ENCODE measurements at places on chromosomes 1 and 21.

DNA sequence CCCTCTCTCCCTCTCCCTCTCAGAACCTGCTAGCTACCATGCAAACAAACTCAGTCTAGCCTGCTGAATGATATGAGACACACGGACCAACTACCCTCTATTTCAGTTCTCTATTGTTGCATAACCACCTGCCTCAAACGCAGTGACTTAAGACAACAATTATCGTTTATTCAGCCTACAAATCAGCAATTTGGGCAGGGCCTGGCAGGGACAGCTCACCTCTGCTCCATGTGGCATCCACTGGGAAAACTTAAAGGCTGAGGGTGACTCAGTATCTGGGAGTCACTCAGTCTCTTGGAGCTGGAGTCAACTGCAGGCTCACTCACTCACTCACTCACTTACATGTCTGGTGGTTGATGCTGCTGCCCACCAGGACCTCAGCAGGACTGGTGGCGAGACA lies 121.3 kb downstream of the SEC16B start:
- no peak for DNase-seq

GRCh38 chr1:202228484-202229122 lies 35.0 kb downstream of the LGR6 start:
- DNase-seq, result no peak

DNA sequence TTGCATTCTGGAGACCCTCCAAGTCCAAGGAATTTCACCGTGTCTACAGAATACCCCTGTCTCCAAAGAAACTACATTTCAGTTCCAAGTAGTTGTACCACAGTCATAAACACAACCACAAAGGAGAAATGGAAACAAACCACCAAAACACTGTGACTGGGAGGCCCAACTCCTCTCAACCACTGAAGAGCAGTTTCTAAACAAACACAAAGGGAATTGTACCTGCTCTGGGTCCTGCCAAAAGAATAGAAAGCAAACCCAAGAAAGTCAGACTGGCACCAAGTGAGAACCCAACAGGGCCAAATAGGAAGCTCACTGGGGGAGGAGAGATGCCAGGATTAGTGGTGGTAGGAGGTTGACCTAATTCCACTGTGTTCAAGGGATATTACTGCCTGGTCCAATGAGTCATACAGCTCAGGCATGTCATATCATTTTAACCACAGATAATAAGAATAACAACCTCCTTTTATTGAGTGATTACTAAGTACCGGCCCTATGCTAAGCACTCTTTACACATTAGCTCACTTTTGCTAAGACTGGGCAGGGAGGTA lies 123.9 kb upstream of the PPP2R5A start:
- DNase-seq, result no peak

DNA sequence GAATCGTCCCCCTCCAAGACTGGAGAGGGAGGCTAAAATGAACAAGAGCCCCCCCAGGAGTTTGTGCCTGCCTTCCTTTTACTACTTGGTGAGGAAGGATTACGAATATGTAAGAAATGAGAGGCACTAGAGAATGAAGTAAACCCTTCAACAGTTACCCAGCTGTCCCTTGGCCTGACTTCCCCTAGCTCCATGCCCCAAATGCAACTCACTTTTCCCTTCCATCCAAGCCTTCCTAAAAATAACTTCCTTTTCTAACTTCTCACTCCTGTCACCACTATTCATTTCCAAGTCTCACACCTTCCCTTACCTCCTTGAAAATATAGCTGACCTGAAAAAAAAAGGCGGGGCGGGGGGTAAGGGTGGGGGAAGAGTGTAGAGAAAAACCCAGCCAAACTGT lies 96.6 kb upstream of the HNRNPU start:
- no peak for DNase-seq

GRCh38 chr1:84301785-84302385 lies 377 bp downstream of the SAMD13 start:
- no peak for DNase-seq

DNA sequence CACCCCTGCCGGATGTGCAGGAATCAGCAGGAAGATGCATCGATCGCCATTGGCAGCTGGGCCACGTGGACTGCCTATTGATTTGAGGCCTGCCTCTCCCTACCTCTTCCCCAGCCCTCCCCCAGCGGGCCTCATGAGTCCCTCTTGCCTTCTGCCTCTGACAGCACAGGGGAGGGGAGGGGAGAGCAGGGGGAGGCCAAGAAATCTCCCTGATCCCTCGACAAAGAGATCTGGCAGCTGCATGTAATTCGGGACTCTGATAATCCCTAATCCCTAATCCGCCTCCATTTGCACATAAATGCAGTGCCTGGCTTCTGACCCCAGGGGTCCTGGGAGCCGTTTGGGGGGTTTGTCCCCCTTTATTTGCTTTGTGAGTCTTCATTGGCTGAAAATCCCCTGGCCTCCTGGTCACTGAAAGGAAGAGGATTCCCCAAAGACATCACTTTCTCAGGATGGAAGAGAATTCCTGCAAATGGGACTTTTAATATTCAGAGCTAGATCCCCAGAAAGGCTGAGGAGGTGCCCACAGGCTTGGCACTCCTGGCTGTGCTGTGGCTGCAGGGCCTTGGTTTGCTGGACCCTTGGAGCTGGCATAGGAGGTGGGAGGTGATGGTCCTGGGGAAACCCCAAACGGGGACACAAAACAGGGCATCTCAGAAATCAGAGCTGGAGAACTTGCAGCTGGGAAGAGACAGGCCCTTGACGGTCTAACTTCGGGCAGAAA lies 239.4 kb upstream of the POU3F1 start:
- no peak for DNase-seq

Measured in NCI-H1694 treated with DMSO at 0.1 percent for 48 hours (cell line).